ENCODE measurements at places on chromosomes 6 and 20.

DNA sequence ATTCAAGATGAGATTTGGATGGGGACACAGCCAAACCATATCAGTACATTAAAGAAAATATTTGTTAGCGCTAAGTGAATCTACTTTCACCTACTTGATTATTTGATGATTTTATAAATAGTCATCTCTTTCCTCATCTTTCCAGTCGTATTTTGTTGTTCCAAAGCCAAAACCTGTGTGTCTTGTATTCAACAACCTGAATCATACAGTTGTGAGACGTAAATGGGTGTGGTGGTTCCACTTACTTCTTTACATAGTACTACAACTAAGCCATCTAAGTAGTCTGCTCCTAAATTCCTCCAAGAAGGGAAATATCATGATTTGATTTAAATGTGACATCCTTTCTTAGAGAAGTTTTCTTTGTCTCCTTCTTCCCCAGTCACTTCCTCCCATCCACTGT lies 132.8 kb downstream of the ESR1 start:
- DNase-seq = no peak

- no peak for DNase-seq
Measured at GRCh38 chr6:165227644-165228329, 81.6 kb downstream of the C6orf118 start.

- DNase-seq = no peak
Measured at GRCh38 chr6:135170849-135171248, 10.3 kb upstream of the MYB start.

DNA sequence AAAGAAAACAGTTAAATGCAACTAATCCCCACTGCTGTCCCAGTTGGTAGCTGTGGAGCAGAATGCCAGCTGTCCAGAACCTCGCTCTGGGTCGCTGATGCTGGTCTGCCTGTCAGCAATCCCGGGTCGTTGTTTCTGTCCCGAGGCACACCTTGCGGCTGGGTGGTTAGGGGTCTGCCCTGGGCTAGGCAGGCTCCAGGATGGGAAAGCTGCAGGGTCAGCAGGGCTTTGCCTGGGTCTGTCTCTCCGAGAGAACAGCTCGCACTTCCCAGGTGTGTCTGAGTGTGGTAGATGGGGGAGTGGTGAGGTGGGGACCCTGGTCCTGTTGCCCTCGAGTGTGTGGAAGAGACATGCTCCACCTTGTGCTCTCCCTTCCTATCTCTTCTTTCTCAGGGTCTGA lies 261.2 kb downstream of the CLIC5 start:
- DNase-seq = no peak

DNA sequence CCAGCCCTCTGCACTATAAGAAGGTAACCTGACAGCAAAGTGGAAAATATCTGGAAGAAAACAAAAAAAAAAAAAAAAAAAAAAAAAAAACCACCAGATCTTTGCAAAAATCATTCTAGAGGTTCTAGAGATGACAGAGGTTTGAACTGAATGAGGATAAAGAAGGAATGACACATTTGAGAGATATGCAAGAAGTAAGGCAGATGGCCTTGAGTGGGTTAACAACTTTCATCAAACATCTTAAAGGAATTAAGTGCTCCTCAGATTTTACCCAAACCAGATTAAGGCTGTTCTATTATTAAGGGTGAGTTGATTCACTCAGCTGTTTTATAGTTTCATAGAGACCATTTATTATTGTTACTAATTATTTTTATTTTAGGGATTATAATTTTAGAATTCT lies 62.0 kb downstream of the RSPO3 start:
- DNase-seq = no peak

DNA sequence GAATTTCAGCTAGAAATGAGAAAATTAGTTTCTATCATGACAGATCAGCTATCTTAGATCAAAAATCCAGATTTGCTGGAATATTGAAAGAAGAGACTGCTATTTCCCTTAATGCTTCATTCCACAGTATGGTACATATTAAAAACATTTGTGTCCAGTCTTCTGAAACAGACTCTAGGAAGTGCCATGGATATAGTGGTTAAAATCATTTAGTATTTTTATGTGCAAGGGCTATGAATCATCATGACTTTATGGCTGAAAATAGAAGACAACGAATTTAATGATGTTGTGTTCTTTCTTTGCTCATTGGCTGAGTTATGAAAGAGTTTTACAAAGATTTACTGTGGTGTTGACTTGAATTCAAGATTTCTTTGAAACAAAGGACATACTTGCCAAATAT lies 146.6 kb downstream of the ANKRD60 start:
- no peak for DNase-seq

Measured in endothelial cell (in vitro differentiated cells).